Stimulated activated CD4-positive, alpha-beta T cell treated with anti-CD3 and anti-CD28 coated beads, Interleukin-12 subunit alpha, Interleukin-12 subunit beta, amount 100 ng/mL, for 24 hours (primary cell): ENCODE measurements at places on chromosomes 4 and X.

GRCh38 chrX:84873176-84873575 lies 130.5 kb upstream of the APOOL start:
- no peak for DNase-seq

DNA sequence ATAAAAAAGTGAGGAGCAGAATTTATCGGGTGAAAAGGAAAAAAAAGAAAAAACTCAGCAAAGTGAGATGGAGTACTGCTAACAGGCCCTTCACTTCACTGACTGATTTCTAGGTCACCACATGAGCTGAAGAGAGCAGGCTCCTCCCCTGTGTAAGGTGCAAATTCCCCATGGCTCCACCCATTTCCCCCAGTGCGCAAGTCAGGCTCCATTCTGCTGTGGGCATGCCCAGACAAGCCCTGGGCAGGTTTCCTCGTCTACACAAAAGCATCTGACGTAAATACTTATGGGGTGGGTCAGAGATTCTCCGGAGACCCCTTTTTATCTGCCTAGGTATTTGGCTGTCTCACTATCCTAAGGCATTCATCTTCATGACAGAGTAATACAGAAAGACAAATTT lies 157.9 kb downstream of the MAGEB5 start:
- DNase-seq = no peak

DNA sequence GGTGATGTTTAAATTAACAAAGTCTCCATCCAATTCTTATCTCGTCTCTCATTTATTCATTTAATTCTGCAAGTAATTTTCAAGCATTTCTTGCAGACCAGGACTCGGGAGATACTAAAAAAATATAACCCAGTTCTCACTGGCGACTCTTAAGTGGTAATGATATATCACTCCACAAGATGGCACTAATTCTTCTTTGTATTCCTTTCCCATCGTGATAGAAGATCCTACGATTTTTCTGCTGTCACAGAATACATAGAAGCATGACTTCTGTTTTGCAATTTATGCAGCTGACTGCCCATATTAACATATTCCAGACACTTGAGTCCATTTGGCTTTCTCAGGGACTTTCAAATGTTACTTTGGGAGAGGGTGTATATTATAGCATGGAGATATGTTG lies 64.0 kb upstream of the FGF13 start:
- DNase-seq = no peak

GRCh38 chr4:25043548-25043947 lies 12.8 kb upstream of the LGI2 start:
- no peak for DNase-seq

- no peak for DNase-seq
These were observed 136.7 kb downstream of the ARHGAP24 start for GRCh38 chr4:85611661-85612060.

GRCh38 chrX:31293409-31293808 lies 221.6 kb upstream of the FTHL17 start:
- no peak for DNase-seq

GRCh38 chrX:19805046-19805690 lies 82.2 kb downstream of the SH3KBP1 start:
- no peak for DNase-seq

- DNase-seq = no peak
These were observed 295.3 kb downstream of the GRID2 start for GRCh38 chr4:92599044-92599443.
